Coronary artery (tissue), 2 donors: ENCODE measurements at places on chromosomes 7 and 10.

- no peak for DNase-seq
Measured at GRCh38 chr7:39333701-39334100, 232.5 kb upstream of the YAE1 start.

- no peak for DNase-seq
Measured at GRCh38 chr10:77052593-77052992, 585.0 kb downstream of the KCNMA1 start.

GRCh38 chr7:19621740-19622139 is 87.1 kb downstream of the POLR1F start:
- DNase-seq = no peak

DNA sequence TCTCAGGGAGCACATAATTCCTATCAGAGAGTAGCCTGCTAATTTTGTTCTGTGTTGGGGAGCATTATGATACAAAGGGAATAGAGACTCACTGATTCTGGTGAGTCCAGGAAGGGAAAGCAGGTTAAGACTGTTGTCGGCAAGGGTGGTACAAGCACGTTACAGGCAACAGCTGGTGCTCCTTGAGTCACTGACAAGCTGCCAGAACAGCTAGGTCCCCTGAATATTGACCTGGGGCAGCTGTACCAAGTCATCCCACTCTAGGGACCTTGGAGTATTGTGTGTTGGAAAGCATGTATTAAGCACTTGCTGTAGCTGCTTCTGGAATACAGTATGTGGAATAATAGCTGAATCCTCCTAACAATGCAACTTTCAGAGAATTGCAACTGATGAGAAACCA is 37.0 kb upstream of the GLCCI1 start:
- DNase-seq = no peak

DNA sequence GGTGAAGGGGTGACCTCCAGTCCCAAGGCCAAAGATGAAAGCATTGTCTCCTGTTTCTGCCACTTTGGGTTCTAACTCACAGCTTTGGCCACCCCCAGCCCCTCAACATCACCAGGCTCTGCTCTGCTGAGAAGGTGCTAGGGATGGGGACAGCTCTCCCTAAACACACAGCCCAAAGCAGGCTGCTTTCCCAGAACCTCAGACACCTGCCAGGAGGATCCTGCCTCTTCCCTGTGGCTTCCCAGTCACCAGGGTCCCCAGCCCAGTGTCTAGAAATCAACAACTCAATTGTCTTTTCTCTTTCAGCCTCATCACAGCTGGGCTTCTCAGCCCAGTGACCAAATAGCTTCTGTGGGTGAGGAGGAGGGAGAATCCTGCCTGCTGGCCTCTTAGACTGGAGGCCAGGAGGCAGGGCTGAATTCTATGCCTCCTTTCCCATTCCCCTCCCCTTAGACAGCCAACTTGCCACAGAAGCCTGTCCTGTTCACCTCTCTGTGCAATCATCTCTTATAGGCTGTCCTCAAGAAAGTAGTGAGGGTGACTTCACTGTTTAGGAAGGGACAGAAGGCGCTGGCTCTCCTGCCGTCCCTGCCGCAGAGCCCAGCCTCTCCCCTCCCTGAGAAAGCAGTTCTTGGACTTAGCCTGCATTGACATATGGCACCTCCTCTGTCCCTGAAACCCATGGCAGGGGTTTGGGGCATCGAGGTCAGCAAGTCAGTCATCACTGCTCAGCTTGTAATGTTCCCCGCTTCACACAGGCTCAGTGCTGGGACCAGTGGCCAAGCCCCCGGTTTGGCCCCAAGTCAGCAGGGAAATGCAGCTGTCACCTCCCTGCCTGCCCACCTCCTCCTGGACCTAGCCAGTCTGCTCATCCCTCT is 3.7 kb downstream of the FGF8 start:
- peak; percentile 53 for DNase-seq

GRCh38 chr10:59702347-59702746 is 7.3 kb downstream of the SLC16A9 start:
- DNase-seq = no peak

DNA sequence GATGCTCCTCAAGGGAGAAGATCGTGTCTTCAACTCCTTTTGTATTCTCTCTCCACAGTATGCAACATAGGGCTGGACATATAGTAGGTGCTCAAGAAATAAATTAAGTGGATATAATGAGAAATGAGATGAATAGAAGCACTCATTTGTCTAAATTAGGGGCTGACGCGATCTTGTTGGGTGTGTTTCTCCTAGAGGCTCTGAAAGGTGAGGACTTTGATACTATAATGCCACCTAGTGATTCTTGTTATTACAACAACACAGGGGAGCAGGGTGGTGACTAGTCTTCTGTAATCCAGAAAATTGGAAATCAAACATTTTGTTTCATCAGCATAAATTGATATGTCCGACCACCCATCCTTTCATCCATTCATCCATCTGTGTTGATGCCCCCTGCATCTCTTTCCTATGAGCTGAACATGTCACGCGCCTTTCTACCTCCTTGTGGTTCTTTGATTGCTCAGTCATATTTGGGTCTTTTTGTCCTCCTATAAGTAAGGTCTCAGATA is 3.5 kb upstream of the CFAP58 start:
- DNase-seq = no peak

DNA sequence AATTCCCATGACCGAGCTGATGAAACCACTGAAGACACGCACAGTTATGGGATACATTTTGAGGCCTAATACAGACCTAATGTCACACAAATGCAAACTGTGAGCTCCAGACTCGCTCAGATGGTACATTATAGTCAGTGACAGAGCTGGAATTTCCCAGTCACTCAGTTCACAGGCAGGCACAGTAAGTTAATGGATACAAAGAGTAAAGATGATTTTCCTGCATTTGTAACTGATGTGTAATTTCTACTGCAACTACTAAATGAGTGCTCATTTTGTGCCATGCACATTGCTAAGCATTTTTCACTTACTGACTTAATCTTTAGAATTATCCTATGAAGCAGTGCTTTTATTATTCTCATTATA is 56.5 kb downstream of the ENO4 start:
- no peak for DNase-seq

GRCh38 chr7:134910214-134910890 is 76.0 kb upstream of the AGBL3 start:
- no peak for DNase-seq

- DNase-seq = no peak
Measured at GRCh38 chr7:36748017-36748487, 23.8 kb upstream of the AOAH start.
